Activated CD4-positive, CD25-positive, alpha-beta regulatory T cell (primary cell): ENCODE measurements at places on chromosomes 2 and 18.

- DNase-seq, result no peak
Observed at GRCh38 chr2:52594026-52594425, 1173.6 kb upstream of the CHAC2 start.

- DNase-seq, result no peak
Observed at GRCh38 chr18:9082711-9083510, 19.6 kb upstream of the NDUFV2 start.

DNA sequence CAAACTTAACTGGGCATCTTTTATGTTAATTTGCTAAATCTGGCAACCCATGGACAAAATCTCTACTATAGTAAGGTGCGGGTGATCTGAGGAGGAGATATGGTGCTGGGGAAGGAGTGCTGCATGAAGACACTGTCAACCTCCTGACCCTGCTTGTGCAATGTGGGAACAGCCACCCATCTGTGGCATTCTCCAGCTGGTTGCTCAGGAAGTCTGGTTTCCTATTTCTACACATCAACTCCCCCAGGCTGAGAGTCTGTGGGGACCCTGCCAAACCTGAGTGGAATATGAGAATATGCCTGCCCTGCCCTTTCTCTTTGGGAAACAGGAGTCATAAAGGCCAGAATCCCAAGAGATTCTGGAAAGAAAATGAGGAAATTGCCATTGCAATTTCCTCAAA is 60.1 kb upstream of the PAX3 start:
- no peak for DNase-seq

GRCh38 chr18:69951182-69951581 is 3.5 kb upstream of the CD226 start:
- no peak for DNase-seq

DNA sequence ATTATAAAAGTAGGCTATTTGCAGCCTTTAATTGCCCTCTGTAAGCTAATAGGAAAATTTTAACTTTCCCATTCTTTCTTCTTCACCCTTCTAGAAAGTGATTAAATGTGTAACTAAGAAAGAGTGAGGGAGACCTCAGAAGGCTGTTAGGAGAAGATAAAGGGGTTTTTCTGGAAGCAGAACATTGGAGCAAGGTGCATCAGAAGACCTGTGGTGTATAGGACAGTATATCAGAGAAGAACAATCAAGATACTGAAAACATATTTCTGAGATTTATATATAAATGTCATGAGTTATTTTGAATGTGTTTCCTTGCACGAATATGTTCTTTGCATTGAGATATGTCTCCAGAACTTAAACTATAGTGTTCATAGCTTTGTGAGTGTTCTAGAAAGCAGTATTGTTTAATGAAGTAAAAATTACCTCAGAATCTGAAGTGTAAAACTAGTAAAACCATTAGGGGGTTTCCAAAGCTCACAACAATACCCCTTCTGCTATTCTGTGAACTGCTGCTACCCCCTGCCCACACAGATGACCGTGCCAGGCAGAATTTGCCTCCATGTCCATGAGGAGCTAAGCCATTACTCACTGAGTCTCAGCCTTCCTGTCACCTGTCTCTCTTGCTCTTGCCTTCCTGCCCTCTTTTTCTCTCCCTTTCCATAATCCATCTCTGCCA is 537.9 kb downstream of the EPHA4 start:
- DNase-seq, result no peak

DNA sequence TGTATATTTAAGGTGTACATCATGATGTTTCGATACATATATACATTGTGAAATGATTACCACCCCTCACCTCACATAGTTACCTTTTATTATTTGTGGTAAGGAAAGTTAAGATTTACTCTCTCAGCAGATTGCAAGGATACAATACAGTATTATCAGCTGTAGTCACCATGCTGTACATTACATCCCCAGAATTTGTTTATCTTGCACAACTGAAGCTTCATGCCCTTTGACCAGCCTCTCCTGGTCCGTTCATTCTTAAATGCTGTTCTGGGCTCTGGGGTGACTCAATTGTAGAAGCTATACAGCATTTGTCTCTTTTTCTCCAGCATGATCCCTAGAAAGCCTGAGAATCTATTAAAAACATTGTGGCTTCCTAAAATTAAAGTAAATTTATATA is 90.8 kb downstream of the PTPRM start:
- no peak for DNase-seq

- DNase-seq, result no peak
Observed at GRCh38 chr2:236577481-236578410, 8.1 kb downstream of the ACKR3 start.

DNA sequence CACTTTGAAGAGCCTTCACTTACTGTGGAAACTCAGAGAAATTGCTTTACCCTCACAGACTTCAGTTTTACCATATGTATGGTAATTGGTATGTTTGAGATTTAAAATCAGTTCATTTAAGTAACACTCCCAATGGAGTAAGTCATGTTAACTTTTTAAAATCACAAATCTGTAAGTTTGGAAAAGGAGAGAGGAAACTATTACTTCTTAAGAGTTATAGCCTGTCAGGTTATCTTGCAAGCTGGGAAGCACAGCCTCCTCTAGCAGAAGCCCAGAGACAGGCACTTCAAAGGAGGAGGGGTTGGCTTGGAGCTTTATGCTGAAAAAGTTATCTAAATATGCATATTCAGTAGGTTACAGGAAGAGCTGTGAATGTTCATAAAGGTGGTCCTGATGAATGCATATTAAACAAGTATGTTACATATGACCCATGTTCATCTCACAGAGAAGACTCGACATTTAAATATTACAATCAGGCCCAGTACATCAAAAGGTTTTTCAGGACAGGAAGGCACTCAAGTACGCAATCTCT is 102.5 kb downstream of the XRCC5 start:
- no peak for DNase-seq

GRCh38 chr2:637804-638203 is 39.4 kb downstream of the TMEM18 start:
- no peak for DNase-seq

DNA sequence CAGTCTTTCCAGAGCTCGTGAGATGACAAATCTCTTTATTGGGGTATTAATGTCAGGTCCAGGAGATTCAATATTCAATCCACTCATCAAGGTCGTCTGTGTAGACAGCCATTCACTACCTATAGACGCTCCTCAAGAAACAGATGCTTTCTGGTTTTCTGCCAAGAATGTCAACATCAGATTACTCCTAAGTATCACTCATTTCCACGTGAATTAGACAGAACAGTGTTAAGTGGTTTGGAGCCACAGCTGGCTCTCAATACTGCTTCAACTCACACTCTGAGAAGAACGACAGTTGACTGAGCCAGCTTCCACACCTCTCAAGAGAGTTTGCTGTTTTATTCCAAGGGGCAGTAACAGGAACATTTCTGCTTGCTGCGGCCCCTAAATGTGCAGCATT is 113.5 kb upstream of the NEDD4L start:
- no peak for DNase-seq

- DNase-seq, result no peak
Observed at GRCh38 chr2:54723996-54724559, 616 bp downstream of the EML6 start.

DNA sequence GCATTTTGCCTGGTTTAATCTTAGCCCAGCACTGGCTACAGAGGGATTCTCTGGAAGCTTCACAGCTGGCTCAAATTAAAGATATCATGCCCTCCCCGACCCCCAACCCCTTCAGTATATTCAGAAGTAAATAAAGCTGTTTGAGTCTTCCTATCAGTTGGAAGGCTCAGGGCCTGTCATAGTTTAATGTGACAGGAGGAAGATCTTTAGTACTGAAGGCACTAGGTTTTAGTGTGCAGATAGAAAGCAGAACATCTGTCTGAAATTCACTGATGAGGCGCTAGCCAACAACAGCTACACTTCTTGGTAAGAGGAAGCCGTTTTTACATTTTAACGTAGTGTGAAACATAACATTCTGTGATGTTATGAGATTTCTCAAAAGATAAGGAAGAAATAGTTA is 969.1 kb upstream of the CDH2 start:
- no peak for DNase-seq

DNA sequence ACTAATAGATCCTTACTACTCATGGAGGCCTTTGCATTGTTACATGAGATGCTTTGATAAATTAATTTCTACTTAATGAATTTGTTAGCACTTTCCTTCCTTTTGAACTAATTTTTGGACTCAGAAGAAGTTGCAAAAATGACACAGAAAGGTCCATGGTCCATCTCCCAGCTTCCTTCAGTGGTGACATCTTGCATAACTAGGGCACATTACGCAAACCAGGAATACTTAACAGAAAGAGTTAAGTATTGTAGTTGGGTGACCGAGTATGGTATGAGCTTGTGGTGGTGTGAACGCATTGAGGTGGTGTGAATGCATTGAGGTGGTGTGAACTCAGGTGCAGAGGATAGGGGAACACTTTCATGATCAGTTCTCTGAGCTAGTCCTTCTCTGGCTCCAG is 151.1 kb upstream of the TWIST2 start:
- DNase-seq, result no peak

- DNase-seq, result no peak
Observed at GRCh38 chr2:45585267-45585861, 25.7 kb downstream of the SRBD1 start.

- no peak for DNase-seq
Observed at GRCh38 chr18:23188068-23188760, 52.9 kb downstream of the CABLES1 start.

DNA sequence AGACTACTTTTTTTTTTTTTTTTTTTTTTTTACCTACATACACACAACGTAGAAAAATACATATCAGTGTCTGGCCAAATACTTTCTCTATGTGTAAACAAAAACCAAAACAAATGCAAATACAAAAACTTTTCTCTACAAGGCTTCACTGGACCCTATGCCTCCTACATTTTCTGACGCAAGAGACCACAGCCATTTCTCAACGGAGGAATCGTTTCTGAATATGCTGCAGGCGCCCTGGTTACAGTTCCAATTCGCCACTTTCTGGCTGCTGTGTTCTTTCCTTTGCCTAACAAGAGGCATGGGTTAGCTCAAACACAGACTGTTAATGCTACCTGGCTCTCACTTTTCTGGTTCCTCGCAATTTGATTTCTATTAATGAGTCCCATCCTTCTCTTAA is 96.4 kb downstream of the EPB41L3 start:
- no peak for DNase-seq

- DNase-seq, result no peak
Observed at GRCh38 chr2:182023235-182023634, 37.6 kb downstream of the PPP1R1C start.

DNA sequence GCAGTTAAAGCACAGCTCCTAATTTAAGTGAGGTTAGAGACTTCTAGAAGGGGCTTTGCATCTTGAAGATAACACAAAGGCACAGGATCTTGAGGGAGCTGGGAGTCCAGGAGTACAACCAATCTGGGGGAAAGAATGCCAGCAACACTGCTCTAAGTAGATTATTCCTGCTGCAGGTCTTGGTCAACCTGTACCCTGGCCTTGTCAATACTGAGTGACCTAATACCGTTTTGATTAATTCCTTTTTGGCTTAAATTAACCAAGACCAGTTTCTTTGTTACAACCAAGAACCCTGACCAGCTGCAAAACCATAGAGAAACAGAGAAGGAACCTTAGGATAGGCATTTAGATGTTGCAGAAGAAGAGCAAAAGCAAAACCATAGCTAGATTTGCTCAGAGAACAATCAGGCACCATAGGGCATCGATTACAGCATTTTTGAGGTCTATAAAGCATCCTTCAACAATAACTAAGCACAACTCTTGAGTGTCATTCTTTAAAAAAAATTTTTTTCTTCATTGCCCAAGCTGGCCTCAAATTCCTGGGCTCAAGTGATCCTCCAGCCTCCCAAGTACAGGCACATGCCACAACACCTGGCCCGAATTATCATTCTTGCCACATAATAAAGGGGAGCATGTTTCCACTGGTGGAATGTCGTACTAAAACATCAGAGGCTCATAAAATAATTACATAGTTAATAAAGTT is 6.3 kb downstream of the STARD7 start:
- no peak for DNase-seq

GRCh38 chr2:58414506-58414905 is 173.4 kb upstream of the FANCL start:
- no peak for DNase-seq

- DNase-seq, result no peak
Observed at GRCh38 chr2:110804915-110805314, 72.5 kb downstream of the ACOXL start.

GRCh38 chr18:74402806-74403433 is 54.2 kb downstream of the DIPK1C start:
- no peak for DNase-seq

GRCh38 chr2:120396861-120397811 is 51.2 kb downstream of the INHBB start:
- DNase-seq, result no peak
